T-helper 2 cell (primary cell): ENCODE measurements at places on chromosomes 5 and 9.

DNA sequence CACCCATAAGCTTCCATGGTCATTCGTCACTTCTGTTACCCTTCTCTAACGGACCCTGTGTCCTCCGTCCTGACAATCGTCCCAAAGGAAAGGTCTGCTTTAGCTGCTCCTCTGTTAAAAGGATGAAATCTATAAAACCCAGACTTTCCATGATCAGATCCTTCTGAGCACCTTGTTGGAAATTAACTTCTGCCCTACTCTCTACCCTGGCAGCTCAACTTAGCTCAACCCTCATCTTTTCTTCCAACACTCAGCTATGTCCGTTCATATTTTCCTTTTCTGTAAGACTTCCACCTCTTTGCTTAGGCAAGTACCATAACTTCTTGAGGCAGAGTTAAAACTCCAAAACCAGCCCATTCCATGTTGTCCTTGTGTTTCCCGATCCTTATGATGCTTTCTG lies 205.4 kb downstream of the SPATA31A6 start:
- DNase-seq: no peak

GRCh38 chr5:173062141-173062540 lies 6.0 kb downstream of the CREBRF start:
- no peak for DNase-seq

DNA sequence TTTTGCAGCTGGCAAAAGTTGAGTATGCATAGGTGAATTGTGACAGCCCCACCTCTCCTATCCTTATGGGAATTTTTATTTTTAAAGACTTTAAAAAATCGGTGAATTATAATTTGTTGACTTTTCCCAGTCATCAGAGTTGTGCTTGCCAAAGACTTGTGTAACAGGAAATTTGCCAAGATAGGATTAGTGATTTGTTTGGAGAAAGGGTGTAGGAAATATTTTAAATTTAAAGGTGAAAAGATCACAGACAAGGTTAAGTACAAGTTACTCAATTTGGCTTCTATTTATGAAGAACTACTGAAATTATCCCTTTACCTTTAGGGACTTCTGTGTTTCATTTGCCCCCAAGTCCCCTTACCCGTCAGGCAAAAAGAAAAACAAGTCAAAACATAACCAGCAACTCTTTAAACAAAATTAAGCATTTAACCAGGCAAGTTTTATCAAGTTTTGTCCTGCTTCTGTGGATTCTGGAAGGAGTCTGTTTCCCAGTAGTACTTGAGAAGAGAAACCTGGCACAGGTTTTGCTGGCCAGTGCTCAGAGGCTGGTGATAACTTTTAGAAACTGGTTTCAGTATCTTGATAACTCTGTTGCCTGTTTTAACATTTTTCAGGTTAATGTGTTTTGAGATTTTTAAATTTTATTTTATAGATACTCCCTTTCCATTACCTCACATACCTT lies 285.4 kb downstream of the MAST4 start:
- no peak for DNase-seq

GRCh38 chr5:52989025-52989780 lies at the start of gene ITGA2:
Gene ITGA2 (plus strand): TSS chr5:52989352. CDS start chr5:52989469, 117 bp downstream.
- peak; percentile 25 for DNase-seq

- no peak for DNase-seq
Observed at GRCh38 chr5:34722183-34722582, 66.1 kb downstream of the RAI14 start.

DNA sequence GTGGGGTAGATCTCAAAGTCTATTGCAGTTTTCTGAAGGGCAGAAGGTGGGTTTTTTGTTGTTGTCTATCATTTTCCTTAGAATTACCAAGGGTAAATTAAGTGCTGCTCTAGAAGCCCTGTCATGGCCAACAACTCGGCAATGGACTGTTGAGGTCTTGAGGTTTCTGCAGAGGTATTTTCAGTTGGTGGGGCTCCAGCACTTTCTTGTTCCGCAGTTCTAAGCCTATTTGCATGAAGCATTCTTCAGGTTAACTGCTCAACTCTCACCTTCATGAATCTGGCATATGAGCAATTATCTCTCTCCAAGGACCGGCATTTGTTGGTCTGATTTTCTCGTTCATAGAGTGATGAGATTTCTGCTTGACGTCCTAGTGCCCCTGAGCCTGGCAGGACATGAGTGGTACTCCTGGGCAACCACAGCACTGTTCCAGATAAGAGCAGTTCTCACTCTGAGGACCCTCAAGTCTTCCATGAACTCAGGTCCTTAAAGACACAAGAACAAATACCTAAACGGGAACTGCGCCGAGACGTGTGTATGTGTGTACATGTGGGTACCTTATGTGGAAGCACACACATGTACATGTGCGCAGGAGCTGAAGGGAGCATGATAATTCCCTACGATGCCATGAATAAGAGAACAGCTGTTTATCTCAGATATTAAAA lies 544.5 kb downstream of the CSNK1G3 start:
- DNase-seq: no peak

DNA sequence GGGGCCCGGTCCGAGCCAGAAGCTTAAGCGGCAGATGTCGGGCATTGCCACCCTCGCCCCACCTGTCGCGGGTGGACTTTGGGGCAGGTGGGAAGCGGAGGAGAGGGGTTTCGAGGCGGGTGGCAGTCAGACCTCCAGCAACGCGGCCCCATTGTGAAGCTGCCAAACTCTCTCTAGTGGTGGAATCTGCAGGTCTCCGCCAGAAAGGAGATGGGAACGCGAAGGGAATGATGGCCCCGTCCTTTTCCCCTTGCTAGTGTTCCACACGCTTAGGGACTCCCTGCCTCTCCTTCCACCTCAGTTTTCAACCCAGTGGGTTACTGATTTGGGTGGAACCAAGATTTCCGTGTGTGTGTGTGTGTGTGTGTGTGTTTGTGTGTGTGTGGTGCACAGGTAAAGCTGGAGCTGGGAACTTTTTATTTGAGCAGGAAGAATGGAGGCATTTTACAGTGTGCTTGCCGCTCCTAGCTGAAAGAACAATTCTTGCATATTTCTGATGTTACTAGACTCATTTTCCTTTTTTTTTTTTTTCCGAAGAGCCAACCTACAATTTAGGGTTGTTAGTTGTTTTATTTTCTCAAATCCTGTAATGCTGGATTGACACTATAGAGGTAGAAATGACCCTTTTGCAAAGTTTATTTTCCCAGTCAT lies 1.3 kb downstream of the MACIR start:
- DNase-seq: no peak

GRCh38 chr5:132050136-132050535 lies 10.3 kb upstream of the IL3 start:
- DNase-seq: no peak

DNA sequence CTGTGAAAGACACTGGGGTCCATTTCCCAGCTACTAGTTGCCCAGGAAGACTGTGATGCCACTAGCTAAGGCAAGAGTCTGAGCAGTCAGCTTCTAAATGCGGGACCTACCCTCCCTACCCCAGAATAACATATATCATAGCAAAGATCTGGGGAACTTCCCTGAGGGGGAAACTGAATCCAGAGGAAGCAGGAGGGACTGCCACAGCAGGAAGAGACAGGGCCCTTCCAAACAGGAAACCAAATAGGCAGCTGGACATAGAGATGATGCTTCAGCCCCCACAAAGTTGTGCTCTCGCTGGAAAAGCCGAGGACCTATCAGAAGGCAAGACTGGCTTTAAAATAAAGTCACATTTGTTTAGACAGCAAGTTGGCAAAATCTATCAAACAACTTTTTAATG lies 51.1 kb downstream of the KLHL3 start:
- DNase-seq: no peak

GRCh38 chr9:13556656-13557055 lies 277.2 kb upstream of the MPDZ start:
- no peak for DNase-seq
